ENCODE measurements at places on chromosomes 2 and 18. TPM values are rescaled to one million over a fixed set of nuclear protein-coding genes. Genes with fewer than 3 reads are reported as not detected.

DLGAP1 gene
- 1.8 TPM for total RNA-seq

- no peak overlapping the region for H3K27ac ChIP-seq
- no peaks in the 10 kb centered on the region for H3K27me3 ChIP-seq
- H3K4me3 ChIP-seq, result no peak overlapping the region
- peaks cover 9% of the 10 kb centered on the region for H3K36me3 ChIP-seq
- no peak for DNase-seq
Observed at GRCh38 chr2:112493858-112494648, 12.1 kb downstream of the TTL start.

DNA sequence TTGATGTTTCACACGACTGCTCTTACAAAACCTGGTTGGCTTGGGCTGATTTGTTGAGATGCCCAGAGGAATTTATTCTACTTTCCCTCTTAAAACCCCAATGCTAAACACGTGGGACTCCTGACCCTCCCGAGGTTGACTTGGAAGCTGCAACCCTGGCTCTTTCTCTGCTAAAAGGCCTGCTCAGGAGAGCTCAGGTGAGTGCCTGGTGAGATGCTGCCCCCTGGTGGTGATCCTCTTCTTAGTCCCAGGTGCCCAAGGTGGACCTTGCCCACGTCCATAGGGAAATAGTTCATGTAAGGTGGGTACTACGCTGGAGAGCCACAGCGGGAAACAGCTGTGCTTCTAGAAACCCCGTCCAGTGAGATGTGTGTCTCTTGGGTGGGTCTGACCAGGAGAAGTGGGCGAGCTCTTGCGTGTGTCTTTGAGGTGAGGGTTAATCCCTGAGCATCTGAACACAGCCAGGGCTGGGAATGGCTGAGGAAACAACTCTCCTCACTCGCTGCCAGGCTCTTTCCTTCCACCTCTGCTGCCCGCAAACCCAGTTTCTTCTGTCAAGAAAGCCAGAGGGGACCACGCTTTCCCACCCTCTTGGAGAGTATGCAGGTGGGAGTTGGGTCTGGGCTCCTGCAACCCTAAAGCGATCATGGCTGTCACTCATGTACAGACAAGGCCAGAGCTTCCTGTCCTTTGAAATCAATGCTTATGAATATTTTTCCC lies 25.5 kb upstream of the PXDN start:
- no peaks in the 10 kb centered on the region for H3K27me3 ChIP-seq
- H3K4me3 ChIP-seq, result no peak overlapping the region
- H3K36me3 ChIP-seq, result no peaks in the 10 kb centered on the region
- peak; percentile 71 for DNase-seq

GRCh38 chr2:240933966-240934700 lies 28.0 kb downstream of the CROCC2 start:
- no peak overlapping the region for H3K4me3 ChIP-seq
- no peak overlapping the region for H3K27ac ChIP-seq
- DNase-seq, result no peak
- H3K36me3 ChIP-seq, result no peaks in the 10 kb centered on the region
- no peaks in the 10 kb centered on the region for H3K4me1 ChIP-seq

DNA sequence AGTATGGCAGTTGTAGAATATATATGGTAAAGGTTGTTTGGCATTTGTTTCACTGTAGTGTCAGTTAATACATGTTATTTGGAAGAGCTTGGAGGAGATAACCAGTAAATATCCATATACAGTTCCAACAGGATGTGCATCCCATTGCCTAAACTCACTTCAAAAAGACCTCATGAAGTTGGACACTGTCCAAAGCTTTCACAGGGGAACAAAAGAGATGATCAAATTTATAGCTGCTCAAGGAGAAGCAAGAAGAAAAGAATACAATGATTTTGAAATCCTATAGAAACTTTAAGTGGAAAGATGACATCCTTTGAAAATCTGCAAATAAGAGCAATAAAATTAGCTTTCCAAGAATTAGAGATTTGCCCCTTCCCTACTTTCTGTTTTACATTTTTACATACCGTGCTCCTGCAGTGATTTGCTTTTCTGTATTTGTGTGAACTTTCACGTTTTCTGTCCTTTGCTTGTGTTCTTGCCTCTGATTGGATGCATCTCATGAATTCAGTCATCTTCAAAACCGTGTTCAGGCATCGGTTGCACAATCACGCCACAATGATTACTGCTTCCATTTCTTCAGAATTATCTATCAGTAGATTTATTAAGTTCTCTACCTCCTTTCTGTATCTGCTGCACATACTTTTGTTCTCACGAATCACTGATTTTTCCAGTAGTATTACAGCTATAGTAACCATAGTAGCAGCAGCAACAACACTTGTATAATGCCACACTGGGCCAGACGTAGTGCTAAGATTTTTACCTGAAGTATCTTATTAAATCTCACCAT lies 83.8 kb downstream of the PARD3B start:
- H3K27ac ChIP-seq, result no peak overlapping the region
- H3K4me1 ChIP-seq, result no peaks in the 10 kb centered on the region
- H3K36me3 ChIP-seq, result no peaks in the 10 kb centered on the region

ARHGEF33 gene
- 0.41 TPM for total RNA-seq

DNA sequence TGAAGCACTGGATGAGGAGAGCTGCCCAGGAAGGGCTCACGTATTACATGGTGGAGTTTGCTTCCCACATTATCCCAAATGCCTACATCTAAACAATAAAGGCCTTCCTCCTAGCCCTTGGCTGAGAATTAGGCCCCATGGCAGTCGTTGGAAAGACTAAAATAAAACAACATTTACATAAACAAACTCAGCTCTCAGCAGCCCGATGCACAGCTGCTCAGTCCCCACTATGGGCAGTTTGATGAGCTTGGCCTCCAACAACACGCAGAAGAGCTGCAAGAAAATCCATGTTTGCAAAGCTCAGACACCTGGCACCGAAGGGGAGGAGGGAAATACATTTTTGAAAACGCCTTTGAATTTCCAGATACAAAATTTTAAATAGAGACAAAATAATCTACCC lies 352.4 kb downstream of the EIPR1 start:
- no peak for DNase-seq
- no peak overlapping the region for H3K27ac ChIP-seq
- no peaks in the 10 kb centered on the region for H3K36me3 ChIP-seq
- H3K27me3 ChIP-seq, result peaks cover 11% of the 10 kb centered on the region
- no peaks in the 10 kb centered on the region for H3K4me1 ChIP-seq

DNA sequence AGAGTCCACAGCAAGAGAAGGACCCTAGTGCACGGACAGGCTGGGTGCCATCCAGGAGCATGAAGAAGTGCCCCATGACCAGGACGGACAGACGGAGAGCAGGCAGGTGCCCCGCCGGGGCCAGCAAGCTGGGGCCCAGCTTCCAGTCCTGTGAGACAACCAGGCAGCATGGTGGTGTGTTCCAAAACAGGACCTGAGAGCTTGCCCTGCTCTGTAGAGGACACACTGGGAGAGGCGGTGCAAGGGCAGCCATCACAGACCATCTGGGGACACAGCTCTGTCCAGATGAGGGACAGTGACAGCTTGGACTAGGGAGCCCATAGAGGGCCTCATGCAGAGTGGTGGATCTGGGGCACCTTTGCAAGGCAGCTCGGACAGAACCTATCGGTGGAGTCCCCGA lies 279.8 kb downstream of the EIPR1 start:
- H3K36me3 ChIP-seq, result no peaks in the 10 kb centered on the region
- DNase-seq, result no peak
- no peak overlapping the region for H3K27ac ChIP-seq
- H3K4me1 ChIP-seq, result no peaks in the 10 kb centered on the region
- peaks cover 5% of the 10 kb centered on the region for H3K27me3 ChIP-seq
- no peak overlapping the region for H3K4me3 ChIP-seq

GRCh38 chr2:104880076-104880475 lies 26.2 kb downstream of the POU3F3 start:
- DNase-seq, result no peak
- no peak overlapping the region for H3K27ac ChIP-seq
- H3K4me3 ChIP-seq, result no peak overlapping the region
- H3K36me3 ChIP-seq, result no peaks in the 10 kb centered on the region

TNFAIP6 gene
- not detected for total RNA-seq

DNA sequence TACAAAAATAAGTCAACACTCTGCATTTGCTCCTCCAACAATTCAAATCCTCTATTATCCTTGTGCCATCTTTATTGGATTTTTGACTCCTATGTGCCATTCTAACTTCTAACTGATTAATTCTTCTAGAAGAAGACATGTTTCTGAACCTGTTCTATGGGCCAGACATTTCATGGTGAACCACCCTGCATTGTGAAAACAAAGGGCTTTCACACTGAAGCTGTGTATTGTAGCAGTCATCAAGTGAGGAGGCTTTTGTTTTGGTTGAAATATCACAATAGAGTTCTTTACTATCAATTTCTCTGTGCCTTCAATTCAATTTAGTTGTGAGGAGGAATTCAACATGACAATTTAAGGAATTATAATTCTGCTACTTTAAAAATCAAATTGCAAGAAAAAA lies 357.9 kb downstream of the PLCL1 start:
- H3K27me3 ChIP-seq, result peaks cover 11% of the 10 kb centered on the region
- H3K36me3 ChIP-seq, result no peaks in the 10 kb centered on the region
- DNase-seq, result no peak
- H3K27ac ChIP-seq, result no peak overlapping the region
- no peak overlapping the region for H3K4me3 ChIP-seq
- no peaks in the 10 kb centered on the region for H3K4me1 ChIP-seq

DNA sequence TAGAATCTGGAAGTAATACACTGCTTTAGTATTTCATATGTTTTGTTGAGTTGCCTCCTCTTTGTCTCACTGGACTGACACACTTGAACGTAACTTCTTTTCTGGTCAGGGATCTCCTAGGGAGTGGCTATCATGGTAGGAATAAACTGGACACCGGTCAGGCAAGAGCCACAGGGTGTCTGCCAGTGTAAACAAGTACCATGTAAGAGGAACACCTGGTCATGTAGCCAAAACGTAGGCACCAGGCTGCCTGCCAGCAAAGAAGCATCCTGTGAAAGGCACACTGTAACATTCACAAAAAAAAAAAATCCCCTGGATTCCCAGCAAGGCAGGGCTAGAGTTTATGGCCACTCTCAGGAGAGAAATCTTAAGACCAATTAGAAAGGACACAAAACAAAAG lies 372.8 kb upstream of the RND3 start:
- H3K27ac ChIP-seq, result no peak overlapping the region
- H3K4me1 ChIP-seq, result no peaks in the 10 kb centered on the region
- no peak overlapping the region for H3K4me3 ChIP-seq
- H3K36me3 ChIP-seq, result no peaks in the 10 kb centered on the region

PROM2 gene
- total RNA-seq, result 1.4 TPM

- no peak for DNase-seq
- no peaks in the 10 kb centered on the region for H3K27me3 ChIP-seq
- H3K4me1 ChIP-seq, result no peaks in the 10 kb centered on the region
- no peaks in the 10 kb centered on the region for H3K36me3 ChIP-seq
- no peak overlapping the region for H3K27ac ChIP-seq
- H3K4me3 ChIP-seq, result no peak overlapping the region
Observed at GRCh38 chr2:23244617-23245016, 140.4 kb upstream of the KLHL29 start.

GRCh38 chr2:30235008-30235655 lies 3.8 kb downstream of the LBH start:
- no peak overlapping the region for H3K4me3 ChIP-seq
- H3K36me3 ChIP-seq, result no peaks in the 10 kb centered on the region
- DNase-seq, result no peak
- H3K27ac ChIP-seq, result no peak overlapping the region
- peaks cover 8% of the 10 kb centered on the region for H3K4me1 ChIP-seq

- no peaks in the 10 kb centered on the region for H3K4me1 ChIP-seq
- H3K36me3 ChIP-seq, result no peaks in the 10 kb centered on the region
- H3K27me3 ChIP-seq, result no peaks in the 10 kb centered on the region
- no peak overlapping the region for H3K4me3 ChIP-seq
Observed at GRCh38 chr2:66729416-66730330, 294.7 kb downstream of the MEIS1 start.

GRCh38 chr2:62406573-62407043 lies 99.4 kb downstream of the TMEM17 start:
- H3K36me3 ChIP-seq, result no peaks in the 10 kb centered on the region
- no peaks in the 10 kb centered on the region for H3K4me1 ChIP-seq
- H3K27ac ChIP-seq, result no peak overlapping the region
- no peak for DNase-seq
- no peak overlapping the region for H3K4me3 ChIP-seq

DSG2 gene
- total RNA-seq, result 12.1 TPM

DNA sequence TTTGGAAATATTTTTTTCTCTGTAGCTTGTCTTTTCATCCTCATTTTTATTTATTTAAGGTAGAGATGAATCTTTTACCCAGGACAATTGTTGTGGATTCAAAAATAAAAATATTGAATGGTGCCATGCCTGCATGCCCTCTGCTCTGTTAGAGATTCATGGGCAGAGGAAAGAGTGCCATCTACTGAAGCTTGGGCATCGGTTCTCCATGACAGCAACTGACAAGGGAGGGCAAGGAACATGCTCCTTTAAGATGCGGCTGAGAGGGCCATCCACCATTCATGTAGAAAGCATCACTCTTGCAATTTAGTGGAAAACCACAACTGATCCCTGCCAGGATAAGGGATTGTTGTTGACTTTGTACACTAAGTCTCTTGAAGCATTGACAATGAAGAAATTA lies 79.9 kb downstream of the PARD3B start:
- H3K4me1 ChIP-seq, result no peaks in the 10 kb centered on the region
- no peaks in the 10 kb centered on the region for H3K36me3 ChIP-seq
- DNase-seq, result no peak
- no peak overlapping the region for H3K4me3 ChIP-seq
- no peak overlapping the region for H3K27ac ChIP-seq

DNA sequence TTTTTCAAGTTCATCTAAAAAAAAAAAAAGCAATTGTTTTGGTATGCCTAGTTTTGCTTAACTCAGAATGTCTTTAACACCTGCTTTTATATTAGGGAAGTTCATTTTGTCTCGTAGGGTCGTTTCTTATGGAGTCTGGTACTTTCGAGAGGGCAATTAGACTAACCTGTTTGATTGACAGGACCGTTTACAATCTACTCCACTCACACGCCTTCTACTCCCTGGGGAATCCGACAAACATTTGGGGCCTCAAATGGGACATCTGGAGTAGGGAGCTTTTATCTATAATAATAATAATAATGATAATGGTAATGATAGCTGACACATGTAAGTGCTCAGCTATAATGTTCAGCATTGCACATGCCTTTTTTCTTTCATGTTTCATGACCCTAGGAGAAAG lies 261.6 kb upstream of the RASGRP3 start:
- no peaks in the 10 kb centered on the region for H3K4me1 ChIP-seq
- no peak overlapping the region for H3K4me3 ChIP-seq
- DNase-seq, result no peak
- H3K36me3 ChIP-seq, result no peaks in the 10 kb centered on the region

GRCh38 chr2:85744741-85745601 lies 8.8 kb upstream of the ATOH8 start:
- H3K36me3 ChIP-seq, result no peaks in the 10 kb centered on the region
- no peak overlapping the region for H3K4me3 ChIP-seq
- H3K4me1 ChIP-seq, result peaks cover 24% of the 10 kb centered on the region
- no peak for DNase-seq
- H3K27me3 ChIP-seq, result no peaks in the 10 kb centered on the region
